ENCODE measurements at places on chromosomes 16 and 17. TPM values are rescaled to one million over a fixed set of nuclear protein-coding genes. Genes with fewer than 3 reads are reported as not detected.

- peak; percentile 70 for DNase-seq
These were observed 10.3 kb downstream of the CDRT4 start for GRCh38 chr17:15456972-15457722.

DNA sequence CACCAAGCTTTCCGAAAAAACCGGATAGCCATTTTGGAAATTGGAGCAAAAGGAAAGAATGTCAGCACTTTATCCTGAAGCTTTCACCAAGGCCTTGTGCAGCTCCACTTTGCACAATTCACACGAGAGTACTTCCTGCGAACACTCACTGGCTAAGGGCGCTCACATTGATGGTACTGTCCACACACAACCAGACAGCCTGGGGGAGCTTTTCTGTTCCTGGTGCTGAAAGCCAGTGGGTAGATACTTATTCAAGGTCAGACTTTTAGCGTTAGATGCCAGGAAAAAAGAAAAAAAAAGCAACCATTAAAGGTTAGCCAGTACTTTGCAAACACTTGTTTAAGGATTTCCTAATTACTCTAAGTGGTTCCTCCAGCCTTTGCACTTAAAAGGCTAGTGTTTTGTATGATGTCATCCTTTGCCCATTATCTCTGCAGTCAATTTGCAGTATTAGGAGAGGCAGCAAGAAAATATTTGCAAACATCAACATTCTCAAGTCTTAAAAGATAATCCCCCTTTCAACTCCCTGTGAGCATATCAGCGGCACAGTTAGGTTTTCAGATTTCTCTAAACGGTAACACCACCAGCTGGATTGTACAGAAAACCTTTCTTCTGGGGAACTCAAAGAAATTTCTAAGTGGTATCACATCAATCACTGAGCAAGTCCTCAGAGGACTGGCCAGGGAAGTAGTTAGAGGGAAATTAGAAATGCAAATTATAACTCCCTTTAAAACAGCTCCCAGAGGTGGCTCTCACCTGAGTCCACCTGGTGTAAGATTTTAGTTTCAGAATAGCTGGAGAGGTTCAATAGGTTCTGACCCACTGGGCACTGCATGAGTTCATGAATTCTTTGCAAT, 243.4 kb upstream of the IRX5 start:
- DNase-seq, result no peak

DNA sequence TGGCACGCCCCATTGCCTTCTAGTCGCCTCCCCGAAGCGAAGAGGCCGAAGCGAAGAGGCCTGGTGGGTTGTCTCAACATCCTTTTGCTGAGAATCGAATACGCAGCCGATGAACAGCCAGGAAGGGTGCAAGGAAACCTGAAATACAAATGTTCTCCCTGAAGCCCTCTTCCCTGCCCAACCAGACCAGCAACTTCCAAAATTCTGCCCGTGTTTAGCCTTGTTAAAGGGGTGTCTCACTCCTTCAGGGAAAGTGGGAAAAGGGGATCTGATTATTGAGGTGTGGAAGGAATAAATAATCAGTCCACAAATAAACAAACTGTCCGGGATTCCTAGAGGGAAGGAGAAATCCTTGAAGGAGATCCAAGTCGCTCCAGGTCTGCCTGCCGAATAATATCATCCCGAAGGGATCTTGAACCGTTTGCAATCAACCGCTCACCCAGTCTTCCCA, 1.4 kb upstream of the FOXC2 start:
- no peak for DNase-seq

GRCh38 chr17:50818261-50818660, 17.1 kb upstream of the WFIKKN2 start:
- DNase-seq, result no peak

DNA sequence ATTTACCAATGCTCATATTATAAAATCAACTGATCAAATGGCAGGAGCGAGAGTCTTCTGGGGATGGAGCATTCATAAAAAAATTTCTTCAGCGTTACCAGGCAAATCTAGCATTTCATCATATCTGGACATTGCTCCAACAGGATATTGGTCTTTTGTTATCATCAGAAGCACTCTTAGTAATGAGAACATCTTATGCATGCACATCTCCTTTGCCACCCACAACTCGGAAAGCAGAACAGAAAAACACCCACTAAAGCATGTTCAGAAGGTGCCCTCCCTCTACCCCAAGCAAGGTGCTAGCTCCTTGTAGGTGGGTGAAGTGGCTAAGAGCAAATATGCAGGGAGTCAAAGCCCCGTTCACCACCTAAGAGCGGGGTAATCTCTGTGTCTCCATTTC, 18.9 kb downstream of the ARHGAP17 start:
- no peak for DNase-seq

DNA sequence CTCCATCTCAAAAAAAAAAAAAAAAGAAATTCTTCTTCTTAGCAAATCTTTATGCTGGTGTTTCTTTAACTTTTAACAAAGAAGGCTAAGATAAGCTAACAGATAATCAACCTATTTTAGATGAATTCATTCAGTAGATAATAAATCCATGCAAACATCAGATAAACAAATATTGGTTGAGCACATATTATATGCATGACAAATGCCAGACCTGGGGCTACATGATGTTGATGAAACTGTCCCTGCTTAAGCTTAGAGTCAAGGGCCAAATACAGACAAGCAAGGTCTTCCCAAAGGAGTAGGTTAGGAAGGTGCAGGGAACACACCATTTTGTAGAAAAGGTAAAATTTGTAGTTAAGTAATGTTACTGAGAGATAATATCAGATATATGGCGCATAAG, 6.7 kb upstream of the MAP2K6 start:
- DNase-seq, result no peak

- no peak for DNase-seq
These were observed 27.2 kb downstream of the CDR2 start for GRCh38 chr16:22347100-22347820.

DNA sequence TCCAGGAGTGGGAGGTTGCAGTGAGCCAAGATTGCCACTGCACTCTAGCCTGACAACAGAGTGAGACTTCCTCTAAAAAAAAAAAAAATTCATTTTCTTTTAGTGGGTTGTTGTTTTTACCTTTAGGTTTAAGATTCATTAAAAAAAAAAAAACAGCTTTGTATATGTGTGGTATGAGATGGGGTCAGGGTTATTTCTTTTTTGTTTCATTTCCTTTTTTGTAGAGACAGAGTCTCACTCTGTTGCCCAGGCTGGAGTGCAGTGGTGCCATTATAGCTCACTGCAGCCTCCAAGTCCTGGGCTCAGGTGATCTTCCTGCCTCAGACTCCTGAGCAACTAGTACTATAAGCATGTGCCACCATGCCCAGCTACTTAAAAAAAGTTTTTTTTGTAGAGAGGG, 47.0 kb downstream of the BCAS3 start:
- DNase-seq, result no peak

Gene KRT222
- 1.0 TPM for total RNA-seq

DNA sequence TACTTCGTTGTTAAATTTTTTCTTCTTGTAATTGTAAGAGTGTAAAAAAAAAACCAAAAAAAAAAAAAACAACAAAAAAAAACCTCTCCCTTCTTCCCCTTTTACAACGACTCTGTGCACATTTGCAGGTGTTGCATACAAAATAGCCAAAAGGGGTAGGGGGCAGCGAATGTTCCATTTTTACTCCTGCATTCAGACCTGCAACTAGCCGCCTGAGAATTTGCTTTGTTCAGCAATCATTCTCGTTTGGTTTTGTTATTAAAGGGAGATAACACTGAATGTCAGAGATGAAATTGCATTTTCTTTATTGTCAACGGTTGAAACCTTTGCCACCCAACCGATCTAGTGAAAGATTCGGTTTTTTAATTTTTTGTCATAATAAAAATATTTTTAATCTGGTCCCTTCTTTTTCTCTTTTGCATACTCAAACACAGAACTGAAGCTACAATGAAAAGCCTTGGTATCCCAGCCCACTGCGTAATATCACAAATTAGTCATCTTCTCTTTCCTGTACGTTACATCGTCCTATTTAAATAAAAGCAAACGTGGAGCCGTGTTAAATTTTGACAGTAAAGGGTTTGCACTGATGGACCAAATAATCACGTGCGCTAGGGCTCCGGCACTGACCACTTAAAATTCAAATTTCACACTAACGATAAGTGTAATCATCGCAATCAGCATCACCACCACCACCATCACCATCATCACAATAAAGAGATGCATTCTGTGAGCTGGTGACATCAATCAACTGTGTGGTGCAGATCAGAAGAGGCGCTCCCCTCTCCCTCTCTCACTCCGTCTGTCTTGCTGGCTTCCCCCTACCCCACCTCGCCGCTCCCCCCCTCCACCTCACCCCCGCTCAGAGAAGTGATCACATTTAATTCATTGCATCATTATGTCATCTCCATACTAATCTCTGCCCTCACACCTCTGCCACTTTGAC, 406.2 kb upstream of the PSMD7 start:
- DNase-seq, result no peak

Gene FTSJ3
- 59.1 TPM for total RNA-seq

DNA sequence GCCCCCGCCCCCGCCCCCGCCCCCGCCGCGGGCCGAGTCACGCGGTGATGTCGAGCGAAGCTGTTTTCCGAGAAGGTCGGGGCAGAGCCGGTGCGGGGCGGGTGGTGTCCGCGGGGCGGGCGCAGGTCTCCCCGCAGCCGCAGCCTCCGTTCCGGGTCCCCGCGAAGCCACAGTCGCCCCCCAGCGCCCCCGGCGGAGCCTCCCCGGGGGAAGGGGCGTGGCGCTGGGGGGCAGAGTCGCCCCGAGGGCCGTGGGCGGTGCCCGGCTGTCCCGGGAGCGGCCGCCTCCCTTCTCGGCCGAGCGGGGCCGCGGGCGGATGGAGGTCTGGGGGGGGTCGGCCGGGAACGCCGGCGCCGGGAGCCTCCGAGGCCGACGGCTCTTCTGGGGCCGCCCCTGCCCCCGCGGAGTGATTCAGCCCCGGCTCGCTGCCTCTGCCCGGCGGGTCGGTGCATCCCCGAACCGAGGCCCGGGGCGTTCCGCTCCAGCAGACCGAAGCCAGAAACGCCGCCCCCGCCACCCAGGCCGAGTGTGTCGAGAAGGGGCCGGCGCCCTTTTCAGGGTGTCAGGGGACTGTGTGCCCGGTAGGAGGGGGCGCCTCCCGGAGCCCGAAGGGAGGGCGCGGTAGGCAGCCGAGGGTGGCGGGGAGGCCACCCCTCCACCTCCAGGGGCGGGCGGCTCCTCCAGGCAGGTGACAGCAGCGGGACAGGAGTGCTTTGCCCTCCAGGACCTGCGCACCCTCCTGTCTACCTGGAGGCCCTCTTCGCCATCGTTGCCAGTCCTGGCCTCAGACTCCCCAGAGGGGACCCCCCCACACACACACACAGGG, 1.7 kb downstream of the METRNL start:
- DNase-seq, result no peak

DNA sequence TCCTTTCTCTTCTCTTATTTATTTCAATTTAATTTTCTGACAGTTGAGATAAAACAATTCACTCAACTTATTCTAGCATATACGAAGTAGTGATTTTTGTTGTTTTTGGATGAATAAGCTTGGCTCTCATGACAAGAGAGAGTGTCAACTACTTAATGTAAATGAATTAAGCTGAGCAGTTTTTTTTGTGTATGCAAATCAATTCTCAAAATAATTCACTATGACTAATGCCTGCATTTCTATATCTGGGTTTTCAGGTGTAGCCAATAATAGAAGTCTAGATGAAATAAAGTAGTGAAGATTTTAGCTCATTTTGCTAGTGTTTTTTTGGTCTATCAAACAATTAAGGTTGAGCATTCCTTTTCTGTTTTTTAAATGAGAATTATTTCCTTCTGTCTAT, 1354.0 kb downstream of the CDH8 start:
- no peak for DNase-seq

DNA sequence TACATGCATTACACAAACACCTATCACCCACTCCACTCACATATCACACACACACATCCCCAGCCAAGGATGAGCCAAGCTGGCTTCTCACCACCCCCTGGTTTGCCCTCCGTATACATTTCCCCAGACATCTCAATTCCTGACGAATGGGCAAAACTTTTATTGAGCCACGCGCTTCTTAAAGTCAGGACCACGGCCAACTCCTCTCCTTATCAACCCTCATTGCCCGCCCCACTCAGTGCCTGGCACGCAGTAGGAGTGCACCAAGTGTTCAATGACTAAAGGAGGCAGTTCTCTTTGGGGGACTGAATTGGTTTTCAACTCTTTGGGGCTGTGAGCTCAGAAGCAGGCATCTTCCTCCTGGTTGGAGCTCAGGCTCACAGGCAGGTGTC, 22.5 kb upstream of the C16orf78 start:
- no peak for DNase-seq

- no peak for DNase-seq
These were observed 4.3 kb downstream of the TRAF4 start for GRCh38 chr17:28747801-28748750.

- no peak for DNase-seq
These were observed 11.2 kb downstream of the PER1 start for GRCh38 chr17:8141045-8141444.

Gene HOXB8
- 4.6 TPM for total RNA-seq

- DNase-seq, result no peak
These were observed 353.1 kb downstream of the FOXL1 start for GRCh38 chr16:86931410-86931941.

DNA sequence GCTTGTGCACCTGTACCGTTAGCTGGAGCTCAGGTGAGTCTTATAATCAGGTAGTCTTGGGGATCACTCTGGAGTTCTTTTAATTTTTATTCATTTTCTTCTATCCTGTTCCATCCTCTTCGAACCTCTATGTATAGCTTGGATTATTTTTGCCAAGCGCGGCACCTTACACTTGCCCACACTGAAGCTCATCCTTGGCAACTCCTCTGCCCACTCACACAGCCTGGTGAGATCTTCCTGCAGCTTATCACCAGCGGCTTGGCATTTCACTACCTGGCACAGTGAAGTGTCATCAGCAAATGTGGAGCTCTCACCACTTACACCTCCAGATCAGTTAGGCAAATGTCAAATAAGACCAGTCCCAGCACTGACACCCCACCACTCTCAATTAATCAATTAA, 116.7 kb downstream of the CACNG3 start:
- no peak for DNase-seq

- no peak for DNase-seq
These were observed 34.4 kb upstream of the MYH2 start for GRCh38 chr17:10583834-10584233.

- no peak for DNase-seq
These were observed 2.0 kb upstream of the CD300H start for GRCh38 chr17:74569020-74570003.

GRCh38 chr16:81623365-81624102, 155.6 kb upstream of the PLCG2 start:
- no peak for DNase-seq

Gene PRAC1
- total RNA-seq, result not detected

Gene KRT13
- total RNA-seq, result not detected

DNA sequence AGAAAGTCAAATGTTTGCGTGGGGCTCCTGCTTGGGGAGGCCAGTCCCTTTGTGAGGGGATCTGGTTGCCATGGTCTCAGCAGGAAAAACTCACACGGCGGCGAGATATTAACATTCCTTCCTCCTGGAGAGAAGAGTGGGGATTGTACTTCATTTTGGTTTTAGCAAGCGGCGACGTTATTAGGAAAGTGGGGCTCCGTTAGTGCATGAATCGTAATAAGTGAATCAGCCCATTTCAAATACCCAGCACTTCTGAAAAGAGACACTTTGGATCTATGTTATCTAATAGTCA, 41.6 kb upstream of the METRNL start:
- no peak for DNase-seq

Gene CLDN9
- not detected for total RNA-seq

Gene FOXF1
- total RNA-seq, result 0.66 TPM

- no peak for DNase-seq
These were observed at the start of gene KCNH4 for GRCh38 chr17:42180922-42181850. Gene KCNH4, minus strand, starts transcription at chr17:42181142. Its CDS starts 197 bp downstream, at chr17:42180945.

All from breast epithelium (tissue), 4 donors.